CD8-positive, alpha-beta memory T cell (primary cell): ENCODE measurements at places on chromosomes 5 and 9.

DNA sequence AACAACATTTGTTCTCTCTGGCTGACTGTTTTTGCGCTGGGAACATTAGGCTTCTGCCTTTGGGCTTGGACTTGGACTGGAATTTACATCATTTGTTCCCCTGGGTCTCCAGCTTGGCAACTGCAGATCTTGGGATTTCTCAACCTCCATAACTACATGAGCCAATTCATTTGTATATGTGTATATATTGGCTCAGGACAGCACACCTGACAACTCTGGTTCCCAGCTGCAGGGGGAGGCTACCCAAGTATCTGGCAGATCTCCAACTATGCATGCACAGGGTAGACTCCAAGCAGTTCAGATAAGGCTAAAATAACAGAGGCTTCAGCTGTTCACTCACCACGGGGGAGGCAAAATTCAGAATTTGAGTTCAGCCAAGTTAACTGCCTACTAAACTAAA, 31.6 kb upstream of the F2RL1 start:
- no peak for DNase-seq

DNA sequence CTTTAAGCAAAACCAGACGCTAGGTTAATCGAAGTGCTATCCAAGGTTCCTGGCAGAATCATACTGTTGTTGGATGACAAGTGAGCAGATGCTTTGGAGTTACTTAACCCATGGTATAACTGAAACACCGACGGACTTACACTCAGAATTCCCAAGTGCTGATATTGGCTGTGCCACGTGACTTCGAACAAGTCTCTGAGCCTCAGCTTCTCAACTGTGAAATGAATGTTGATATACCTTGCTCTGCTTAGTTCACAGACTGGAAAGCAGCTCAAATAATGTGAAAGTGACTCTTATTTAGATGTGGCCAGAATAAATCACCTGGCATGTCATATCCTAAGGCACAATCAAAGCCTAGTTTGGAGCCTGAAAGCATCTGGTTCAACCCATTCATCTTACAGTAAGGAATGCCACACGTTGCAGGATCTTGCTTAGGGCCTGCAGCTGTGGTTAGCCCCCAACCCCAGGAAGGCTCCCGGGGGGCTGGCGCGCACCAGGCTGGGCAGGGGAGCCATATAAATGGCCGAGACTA, 759 bp downstream of the GEMIN5 start:
- DNase-seq: no peak

GRCh38 chr5:22892441-22892840, 39.3 kb upstream of the CDH12 start:
- no peak for DNase-seq

GRCh38 chr9:79583952-79584654, 12.3 kb downstream of the TLE4 start:
- no peak for DNase-seq

DNA sequence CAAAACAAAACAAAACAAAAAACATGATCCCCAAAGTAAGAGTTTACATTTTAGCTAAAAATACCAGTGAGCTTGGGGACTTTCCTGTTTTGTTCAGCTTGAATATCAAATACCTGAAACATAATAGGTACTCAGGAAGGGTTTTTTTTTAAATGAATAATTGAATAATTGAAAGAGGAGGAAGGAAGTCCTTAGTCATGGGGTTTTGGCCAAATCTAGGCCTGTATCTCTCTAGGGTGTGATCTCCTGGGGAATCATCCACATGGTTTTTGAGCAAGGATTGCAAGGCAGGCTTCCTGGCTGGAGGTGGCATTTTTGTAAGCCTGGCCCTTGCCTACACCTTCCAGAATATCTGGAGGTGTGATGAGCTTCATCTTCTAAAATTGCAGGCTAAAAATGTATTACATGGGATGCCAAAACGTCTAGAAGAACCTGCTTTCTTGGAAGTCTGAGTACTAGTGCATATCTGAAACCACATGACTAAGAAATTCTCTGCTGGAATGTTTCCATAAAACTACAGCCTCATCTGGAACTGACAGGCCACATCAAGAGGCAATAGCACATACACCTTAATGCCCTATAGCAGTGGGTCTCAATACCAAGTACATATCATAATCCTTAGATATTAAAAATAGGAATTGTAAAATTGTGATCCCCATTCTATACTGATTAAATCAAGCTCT, 10.4 kb downstream of the C9 start:
- DNase-seq: no peak
